ENCODE measurements at places on chromosomes 16 and 17.
A peak's percentile ranks its signal among the peaks of the same experiment; 100 is the strongest.

DNA sequence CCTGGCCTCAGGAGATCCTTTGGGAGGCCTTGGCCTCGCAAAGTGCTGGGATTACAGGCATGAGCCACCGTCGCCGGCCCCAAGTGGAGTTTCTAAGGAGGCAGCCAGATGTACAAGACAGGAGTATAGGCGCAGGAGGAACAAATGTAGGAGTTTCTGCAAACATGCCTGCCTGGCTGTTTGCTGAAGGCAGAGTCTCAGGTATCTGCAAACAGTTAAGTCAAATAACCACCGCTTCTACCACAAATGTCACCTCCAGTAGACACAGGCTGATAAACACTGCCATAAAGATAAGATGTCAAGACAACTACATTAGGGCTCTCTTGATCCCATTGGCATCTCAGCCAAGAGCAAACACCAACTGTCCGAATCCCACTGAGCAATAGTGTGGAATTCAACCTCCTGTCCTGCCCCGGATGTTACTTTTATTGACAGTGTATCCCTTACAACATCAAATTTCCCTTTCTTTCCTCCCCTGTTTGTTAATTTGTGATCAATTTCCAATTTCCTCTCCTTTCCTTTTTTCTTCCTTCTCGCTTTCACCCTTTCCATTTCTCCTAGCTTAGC lies 5.6 kb upstream of the COG1 start:
- DNase-seq: no peak

GRCh38 chr17:82402865-82403264 lies 15.3 kb upstream of the HEXD start:
- no peak for DNase-seq

GRCh38 chr16:2058872-2059271 lies 11.1 kb downstream of the TSC2 start:
- no peak for DNase-seq

- no peak for DNase-seq
Measured at GRCh38 chr16:57532266-57532625, 4.1 kb downstream of the CCDC102A start.

GRCh38 chr17:69916761-69917160 lies 158.3 kb upstream of the KCNJ16 start:
- no peak for DNase-seq

DNA sequence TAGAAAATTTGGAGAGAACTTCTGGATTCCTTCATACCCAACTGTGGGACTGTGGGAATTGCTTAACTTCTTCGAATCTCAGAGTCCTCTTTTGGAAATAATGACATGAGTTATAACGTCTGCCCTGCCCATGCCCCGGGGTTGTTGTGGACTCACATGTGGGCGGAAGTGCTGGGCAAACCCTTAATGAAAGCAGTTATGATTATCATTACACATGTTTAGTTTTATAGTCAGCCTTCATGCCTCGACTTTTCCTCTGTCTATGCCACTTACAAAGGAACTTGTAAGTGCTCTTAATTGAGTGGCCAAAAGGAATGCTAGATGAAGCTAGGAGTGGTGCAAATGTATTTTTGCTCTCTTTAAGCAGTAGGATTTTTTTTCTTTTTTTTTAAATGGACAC lies 3.9 kb downstream of the KRT27 start:
- no peak for DNase-seq

GRCh38 chr17:35684055-35684802 lies 47.2 kb upstream of the RASL10B start:
- no peak for DNase-seq

GRCh38 chr17:31594416-31594815 lies 202.9 kb downstream of the RAB11FIP4 start:
- DNase-seq: no peak

GRCh38 chr16:88593489-88593888 lies 23.3 kb downstream of the ZC3H18 start:
- DNase-seq: no peak

DNA sequence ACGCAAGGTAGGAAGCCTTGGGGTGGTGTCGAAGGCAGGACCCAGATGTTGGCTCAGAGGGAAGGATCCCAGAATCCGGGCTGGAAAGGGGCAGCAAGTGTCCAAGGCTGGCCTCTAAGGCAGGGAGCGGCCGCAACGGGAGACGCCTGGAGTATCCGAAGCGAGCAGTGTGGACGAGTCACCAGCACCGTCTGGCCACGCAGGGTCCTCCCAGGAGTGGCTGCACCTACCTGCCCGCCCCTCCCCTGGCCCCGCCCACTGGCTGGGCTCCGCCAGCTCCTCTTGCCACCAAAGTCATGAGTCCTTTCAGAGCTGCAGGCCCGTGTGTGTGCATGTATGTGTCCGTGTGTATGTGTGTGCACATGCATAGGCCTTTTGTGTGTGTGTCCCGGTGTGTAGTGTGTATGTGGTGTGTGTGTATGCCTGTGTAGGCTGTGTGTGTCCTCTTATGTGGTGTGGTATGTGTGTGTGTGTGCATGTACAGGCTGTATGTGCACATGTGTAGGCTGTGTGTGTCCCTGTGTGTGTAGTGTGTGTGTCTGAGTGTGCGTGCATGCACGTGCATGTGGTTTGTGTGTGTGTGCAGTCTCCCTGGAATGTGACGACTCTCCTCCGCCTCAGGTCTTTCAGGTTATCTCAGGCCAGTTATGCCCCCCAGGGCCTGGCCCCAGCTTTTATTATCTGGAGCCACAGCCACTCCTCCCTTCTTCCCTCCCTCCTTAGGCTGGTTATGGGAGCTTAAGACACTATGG lies at the start of gene PRSS8:
TSS of gene PRSS8 (minus strand) at position 193 of the 752 bp plus-strand sequence. CDS start 229 bp downstream, outside the sequence.
- DNase-seq: no peak

DNA sequence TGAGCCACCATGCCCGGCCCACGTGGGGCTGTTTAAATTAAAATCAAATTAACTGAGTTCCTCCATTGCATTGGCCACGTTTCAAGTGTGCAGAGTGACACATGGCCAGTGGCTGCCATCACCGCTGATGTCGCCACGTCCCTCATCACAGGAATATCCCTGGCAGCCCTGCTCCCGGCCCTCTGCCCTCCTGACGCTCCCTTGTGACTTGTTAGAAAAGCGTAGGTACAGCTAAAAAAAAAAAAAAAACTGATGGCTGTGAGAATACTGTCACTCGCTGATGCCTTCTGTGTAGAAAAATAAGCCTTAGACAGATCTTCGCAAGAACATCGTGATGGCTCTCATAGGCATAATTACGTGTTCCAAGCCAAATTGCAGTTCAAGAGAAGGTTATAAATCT lies 21.7 kb downstream of the CARHSP1 start:
- no peak for DNase-seq

- no peak for DNase-seq
Measured at GRCh38 chr17:55641676-55642081, 81.0 kb downstream of the TMEM100 start.

DNA sequence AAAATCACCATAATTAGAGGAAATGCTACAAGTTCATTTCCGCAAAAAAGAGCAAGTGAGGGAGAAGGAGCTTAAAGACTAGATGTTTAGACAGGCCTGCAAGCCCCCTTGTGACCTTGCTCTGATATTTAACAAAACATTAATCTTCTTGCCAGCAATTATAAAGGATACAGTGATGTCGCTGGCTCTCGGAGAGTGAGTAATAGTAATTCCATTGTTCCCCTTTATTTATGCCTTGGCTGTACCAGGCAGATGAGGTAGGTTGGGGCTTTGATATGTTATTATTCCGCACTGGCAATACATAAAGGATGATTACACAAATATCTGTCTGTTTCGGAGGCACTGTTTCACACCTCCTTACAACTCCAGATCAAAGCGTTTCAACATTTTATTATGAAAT lies 204.8 kb upstream of the SALL1 start:
- DNase-seq: no peak

GRCh38 chr17:19360772-19361171 lies 1.8 kb downstream of the B9D1 start:
- no peak for DNase-seq

DNA sequence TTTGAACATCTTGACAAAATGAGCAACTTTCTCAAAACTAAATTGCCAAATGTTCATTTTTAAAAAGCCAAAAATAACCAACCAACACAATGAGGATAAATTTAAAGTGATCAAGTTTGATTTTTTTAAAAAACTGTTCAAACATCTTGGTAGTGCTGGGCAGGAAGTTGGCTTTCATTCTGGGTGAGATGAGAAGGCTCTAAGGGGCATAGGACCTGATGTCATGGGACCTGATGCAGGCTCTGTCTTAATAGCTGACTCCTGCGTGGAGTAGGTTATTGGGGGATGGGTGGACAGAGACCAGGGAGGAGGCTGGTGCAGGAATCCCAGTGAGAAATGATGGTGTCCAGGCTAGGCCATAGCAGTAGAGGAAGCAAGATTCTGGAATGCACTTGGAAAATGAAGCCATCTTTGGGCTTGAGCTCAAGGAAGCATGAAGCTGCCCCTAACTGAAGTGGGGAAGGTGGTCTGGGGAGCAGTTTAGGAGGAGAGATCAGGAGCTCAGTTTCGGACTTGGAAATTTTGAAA lies 20.4 kb downstream of the NLRC5 start:
- no peak for DNase-seq

- DNase-seq: no peak
Measured at GRCh38 chr17:41418116-41418860, 6.1 kb downstream of the KRT37 start.

DNA sequence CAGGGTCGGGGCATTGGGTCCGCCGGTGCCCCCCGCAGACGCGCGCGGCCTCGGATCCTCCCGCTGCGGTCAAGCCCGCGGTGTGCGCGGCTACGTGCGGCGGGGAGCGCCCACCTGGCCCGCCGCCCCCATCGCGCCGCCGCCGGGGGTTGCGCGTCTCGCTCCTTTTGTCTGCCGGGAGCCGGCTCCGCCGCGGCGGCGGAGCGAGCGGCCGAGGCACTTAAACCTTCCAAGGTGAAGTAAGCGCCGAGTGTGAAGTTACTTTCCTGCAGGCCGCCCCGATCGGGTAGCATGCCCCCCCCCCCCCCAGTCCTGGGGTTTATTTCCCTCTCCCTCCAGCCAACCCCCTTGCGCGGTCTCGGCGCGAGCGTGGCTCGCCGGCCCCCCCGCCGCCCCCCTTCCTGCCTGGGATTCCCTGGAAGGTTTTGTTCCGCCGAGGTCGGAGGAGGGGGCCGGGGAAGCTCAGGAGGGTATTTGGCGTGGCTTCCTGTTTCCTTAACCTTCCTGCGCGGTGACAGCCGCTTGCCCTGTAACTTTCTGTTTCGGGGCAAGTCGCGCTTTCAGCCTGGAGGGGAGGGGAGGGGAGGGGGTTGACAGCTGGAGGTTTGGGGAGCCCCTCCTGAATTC lies 56.6 kb upstream of the GSE1 start:
- peak; percentile 63 for DNase-seq

GRCh38 chr17:66715745-66716156 lies 119.2 kb upstream of the CACNG5 start:
- peak; percentile 82 for DNase-seq

- peak; percentile 86 for DNase-seq
Measured at GRCh38 chr16:3129137-3130131, 5.4 kb upstream of the ZNF213 start.

GRCh38 chr16:79658301-79659033 lies 57.9 kb upstream of the MAF start:
- no peak for DNase-seq

DNA sequence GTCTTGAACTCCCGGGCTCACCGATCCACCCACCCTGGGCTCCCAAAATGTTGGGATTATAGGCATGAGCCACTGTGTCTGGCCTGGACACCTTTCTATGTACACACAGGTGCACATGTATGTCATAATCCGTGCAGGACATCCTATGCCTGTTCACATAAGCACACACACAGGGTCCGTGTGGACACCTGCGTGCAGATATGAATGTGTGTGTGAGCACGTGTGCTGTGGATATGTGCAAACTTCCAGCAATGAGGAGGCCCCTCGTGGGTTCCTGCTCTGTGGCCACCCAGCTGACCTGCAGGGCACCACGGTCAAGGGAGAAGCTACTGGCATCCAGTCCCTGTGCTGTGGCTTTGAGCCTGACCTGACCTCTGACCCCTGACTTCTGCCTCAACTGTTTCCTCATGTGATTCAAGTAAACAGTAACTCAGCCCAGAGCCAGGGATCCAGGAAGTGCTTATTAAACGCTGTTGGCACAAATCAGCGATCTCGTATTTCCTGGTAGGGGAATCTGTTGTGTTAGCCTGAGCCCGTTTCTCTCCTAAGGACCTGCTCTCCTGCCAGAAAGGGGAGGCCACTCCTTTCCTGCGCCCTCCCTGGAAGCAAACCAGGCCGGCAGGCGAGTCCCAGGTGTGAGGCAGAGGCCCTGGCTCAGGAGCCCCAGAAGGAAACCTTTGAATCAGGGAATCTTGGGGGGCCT lies 6.5 kb downstream of the CPNE7 start:
- DNase-seq: peak; percentile 35

DNA sequence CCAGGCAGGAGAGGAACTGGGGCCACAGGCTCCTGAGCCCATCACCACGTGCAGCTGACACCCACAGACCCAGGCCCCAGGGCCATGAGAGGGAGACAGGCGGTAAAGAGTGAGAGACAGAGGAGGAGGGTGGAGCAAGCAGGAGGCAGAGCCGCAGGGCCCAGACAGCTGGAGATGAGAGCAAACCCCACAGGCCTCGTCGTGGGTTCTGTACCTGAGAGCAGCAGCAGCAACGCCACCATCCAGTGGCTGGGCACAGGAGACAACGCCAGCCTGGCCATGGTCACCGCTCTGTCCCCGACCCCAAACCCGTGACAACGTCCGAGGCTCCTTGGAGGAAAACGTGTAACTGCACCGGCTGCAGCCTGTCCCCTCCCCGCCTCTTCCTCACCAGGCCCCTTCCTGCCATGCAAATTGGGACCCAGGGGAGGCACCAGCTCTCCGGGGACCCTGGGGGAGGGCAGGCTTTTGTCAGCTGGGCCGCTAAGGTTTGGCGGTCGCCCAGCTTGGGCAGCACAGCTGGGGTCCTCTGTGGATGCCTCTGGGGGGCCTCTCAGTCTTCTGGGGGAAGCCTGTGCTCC lies at the start of gene CD79B:
TSS of gene CD79B (minus strand) at position 351 of the 581 bp plus-strand sequence. CDS start at position 281, 70 bp downstream.
- DNase-seq: no peak

- no peak for DNase-seq
Measured at GRCh38 chr17:63335831-63336230, 110.3 kb downstream of the CYB561 start.

GRCh38 chr16:88799569-88800276 lies 3.9 kb upstream of the CDT1 start:
- no peak for DNase-seq

- no peak for DNase-seq
Measured at GRCh38 chr16:63613701-63614100, 1508.2 kb downstream of the CDH11 start.

GRCh38 chr16:11871193-11871592 lies 19.9 kb upstream of the RSL1D1 start:
- DNase-seq: no peak

DNA sequence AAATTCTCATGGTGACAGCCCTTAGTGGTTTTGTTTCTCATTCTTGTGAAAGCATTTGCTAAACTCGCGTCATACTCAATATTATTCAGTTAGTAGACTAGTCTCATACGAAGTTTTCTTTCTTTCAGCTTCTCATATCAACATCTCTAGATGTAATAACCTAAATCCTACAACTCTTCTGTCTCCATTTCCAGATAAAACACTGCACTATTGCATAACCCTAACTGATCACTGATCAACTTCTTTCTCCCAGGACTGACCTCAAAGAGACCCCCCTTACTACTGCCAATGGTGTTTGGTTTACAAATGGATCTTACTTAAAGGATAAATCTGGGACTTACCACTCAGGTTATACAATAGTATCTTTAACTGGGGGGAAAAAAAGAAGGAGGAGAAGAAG lies 36.3 kb upstream of the TEKT1 start:
- no peak for DNase-seq

- no peak for DNase-seq
Measured at GRCh38 chr17:28092088-28092487, 49.6 kb downstream of the NLK start.
